ENCODE measurements at places on chromosomes 4 and X.

GRCh38 chr4:7311205-7311604 lies 118.9 kb downstream of the SORCS2 start:
- DNase-seq: no peak

DNA sequence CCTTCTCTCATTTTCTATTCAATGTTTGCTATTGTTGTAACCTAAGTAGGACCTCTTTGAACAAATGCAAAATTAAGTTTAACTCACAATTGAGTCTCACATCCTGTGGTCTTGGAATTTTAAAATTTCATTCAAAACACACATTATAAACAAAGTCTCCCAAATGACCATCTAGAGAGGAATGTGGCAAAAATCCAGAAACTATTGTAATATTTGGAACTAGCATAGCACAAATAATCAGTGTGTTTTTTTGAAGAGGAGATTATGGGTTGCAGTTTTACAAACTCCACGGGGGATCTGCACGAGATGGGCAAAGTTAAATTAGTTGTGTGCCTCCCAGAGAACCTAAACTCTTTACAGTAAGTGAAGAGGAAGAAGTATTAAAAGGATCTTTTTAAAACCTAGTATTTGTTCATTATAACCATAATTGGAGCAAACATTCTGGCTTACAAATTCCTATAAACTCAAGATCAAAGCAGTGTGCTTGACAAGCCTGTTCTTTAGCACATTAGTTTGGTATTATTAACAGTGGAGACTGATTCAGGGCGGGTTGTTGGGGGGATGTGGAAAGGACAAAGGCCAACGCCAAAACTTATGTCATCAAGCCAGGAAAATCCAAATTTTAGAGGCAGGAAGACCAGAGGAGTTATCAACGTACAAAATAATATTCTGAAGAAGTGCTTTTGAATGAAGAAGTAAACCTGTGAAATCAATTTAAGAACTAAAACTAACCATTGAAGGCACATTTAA lies 22.4 kb upstream of the RBPJ start:
- DNase-seq: no peak

DNA sequence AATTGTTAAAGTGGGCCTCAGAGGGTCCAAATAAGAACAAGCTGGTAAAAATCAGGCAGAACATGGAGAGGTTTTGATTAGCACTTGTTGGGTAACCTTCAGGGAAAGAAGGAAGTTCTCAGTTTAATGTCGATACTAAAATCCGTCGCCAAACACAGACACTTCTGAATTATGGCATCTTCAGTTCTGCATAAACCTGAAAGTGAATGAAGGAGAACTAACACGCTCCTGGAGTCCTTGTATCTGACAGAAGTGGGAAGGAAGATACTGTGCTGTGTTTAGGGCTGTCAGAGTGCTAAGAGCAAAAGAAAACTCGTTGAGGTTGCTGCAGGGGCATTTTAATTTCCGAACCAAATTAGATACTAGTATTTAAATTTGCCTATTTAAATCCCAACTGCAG lies 106.2 kb downstream of the TMA16 start:
- no peak for DNase-seq

DNA sequence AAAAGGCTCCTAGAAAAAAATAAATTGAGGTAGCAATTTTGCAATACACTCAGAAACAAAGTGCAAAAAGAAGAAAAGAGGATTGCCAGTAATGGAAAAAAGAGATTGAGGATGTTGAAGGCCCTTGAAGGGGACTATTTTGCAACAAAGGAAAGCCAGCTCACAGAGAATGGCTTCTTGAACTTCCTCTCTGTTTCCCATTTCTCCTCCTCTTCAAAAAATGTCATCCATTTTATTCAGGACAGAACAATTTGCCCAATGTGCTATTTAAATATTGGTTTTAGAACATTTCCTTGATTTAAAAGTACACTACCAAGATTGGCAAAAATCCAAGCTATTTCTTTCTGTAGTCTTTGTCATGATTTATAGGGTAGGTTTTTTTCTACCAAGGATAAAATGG lies 60.2 kb downstream of the GASK1B start:
- DNase-seq: no peak

DNA sequence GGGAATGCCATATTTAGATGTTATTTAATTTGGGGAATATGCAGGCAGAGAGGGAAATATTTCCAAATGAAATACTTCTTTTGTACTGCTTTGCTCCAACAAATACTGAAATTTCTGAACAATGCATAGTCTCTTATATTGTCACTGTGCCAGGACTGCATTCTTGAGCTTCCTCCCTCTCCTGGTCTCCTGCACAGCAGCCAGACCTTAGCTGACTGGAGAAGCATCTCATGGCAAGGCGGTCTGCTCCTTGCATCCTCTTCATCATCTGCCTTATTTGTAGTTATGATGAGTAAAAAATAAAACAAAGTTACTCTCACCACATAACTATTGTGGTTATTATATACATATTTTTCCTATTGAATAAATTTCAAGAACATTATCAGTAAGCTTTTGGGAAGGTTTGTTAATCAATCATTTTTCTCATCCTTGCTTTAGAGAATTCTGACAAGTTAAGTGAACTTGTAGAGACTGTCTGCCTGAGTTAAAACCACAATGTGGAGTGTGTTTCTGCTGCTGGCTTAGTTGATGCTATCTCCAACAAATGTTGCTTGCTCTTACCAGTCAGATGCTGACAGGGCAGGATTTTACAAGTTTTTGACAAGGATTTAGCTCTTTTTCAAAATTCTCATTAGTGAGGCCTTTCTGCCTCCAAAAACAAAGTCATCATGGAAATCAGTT lies 153.6 kb downstream of the SOWAHB start:
- DNase-seq: no peak

GRCh38 chr4:80365928-80366327 lies 30.4 kb downstream of the CFAP299 start:
- no peak for DNase-seq

DNA sequence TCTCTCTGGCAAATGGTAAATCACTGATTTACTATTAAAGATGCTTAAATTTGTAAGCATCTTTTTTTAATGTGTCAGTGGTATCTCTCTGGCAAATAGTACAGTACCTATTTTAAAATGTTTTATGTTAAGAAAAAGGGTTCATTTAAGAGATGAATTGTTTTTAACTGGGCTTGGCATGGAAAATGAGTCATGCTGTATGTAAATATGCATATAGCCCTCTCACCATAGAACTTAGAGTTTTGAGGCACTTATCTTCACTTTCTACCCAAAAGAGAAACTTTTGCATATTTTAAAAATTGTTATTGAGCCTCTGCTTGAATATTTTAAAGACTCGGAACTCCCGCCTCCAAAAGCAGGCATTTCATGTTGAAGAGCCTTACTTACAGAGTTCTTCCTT lies 37.9 kb downstream of the KLHL34 start:
- DNase-seq: no peak

- DNase-seq: no peak
Observed at GRCh38 chr4:184848510-184848909, 22.7 kb upstream of the ACSL1 start.

DNA sequence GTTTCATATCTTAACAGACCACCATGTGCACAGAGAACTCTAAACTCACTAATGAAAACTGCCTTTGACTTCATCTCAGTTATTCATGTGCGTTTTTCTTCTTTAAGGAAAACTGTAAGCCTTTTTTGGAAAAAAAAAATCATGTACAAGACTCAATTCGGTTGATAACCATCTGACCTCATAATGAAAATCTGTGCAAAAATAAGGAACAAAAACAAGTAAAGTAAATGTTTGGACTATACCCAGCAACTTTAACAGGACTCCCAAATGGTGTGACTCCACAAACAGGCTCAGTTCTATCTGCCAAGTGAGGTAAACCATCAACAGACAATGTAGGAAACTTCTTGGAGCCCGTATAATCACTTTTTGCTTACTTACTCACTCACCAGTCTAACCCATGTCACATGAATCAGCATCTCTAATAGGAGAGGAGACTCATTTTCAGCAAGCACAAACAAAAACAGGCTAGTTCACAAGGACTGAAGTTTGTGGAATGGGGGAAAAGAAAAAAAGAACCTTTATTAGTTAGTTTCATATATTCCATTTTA lies 9.3 kb downstream of the APOO start:
- no peak for DNase-seq

DNA sequence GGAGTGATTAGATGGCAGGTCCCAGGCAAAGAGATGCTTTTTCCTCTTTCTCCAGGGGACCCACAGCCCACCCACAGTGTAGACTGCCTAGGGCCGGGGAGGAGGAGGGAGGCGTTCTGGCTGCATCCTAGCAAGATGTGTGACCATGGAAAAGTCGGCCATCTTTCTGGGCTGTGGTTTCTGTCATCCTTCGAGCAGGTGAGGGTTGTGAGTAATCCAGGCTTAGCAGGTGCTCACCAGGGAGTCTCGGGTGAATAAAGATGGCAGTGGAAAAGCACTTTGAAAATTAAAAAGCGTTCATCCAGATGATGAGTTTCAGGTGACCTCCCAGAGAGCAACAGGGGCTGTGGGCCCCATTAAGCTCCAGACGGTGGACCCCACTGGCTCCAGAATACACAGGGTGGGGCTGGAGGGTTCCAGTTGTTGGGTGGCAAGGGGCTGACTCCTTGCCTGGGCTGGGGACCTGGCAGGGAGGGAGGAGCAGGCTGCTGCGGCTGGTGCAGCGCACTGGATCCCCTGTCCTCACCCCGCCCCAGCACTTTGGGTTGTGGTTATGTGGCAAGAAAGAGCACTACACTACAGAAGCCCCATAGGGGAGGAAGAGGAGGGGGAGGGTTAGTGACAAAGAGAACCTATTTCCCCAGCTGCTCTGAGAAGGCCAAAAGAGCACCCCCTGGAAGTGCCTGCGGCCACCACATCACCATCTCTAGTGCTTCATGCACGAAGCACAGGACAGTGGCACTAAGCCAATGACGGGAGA lies 23.7 kb downstream of the ELF4 start:
- DNase-seq: peak; percentile 10

GRCh38 chr4:34619531-34620162 lies 1624.7 kb downstream of the ARAP2 start:
- no peak for DNase-seq

- DNase-seq: no peak
Observed at GRCh38 chrX:74251006-74251930, 52.7 kb upstream of the ZCCHC13 start.

DNA sequence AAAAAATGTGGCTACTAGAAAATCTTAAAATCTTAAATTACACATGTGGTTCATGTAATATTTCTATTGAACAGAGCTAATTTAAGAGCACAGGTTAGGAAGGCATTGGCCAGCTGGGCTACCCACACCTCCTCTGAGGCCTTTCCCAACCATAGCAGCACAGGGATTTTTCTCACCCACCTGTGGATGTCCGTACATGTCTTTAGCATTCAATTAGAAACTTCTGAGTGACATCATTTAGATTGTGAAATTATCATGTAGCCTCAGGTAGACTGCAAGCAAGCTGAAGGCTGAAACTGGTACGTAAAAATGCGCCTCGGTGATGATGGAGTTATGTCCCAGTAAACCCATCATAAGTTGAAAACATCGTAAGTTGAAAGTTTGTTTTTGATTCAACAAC lies 31.2 kb downstream of the SCARB2 start:
- DNase-seq: no peak

DNA sequence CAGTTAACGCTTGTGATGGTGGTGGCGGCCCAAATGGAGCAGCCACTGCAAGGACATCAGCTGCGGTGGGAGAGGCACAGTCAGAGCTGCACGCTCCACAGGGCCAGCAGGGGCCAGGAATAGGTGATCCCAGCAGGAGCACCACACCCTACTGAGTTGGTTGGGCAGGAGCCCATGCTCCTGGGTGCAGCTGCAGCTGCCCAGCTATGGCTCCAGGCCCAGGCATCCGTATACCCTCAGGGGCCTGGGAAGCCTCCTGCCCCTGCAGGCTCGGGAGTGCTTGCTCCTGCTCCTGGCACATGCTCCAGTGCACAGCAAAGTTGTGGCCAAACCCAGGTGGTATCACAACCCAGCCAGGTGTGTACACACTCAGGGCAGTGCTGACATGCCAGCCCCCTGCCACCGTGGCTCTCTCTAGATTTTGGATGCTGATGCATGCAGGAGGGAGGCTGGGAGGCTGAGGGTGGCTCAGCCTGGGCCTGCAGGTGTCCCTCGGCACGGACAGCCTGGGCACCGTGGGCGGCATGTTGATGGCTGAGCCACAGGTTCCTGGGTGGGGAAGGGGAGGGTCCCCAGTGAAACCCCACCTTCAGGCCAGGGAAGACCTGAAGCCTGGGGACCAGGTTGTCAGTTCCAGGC lies 150.2 kb downstream of the CXXC4 start:
- DNase-seq: no peak

- no peak for DNase-seq
Observed at GRCh38 chr4:78299565-78299972, 242.4 kb downstream of the FRAS1 start.

- DNase-seq: no peak
Observed at GRCh38 chr4:153502584-153502983, 36.4 kb downstream of the TMEM131L start.

GRCh38 chr4:81221303-81222081 lies 6.5 kb upstream of the PRKG2 start:
- no peak for DNase-seq

- DNase-seq: no peak
Observed at GRCh38 chr4:121213940-121214339, 49.8 kb upstream of the TNIP3 start.

DNA sequence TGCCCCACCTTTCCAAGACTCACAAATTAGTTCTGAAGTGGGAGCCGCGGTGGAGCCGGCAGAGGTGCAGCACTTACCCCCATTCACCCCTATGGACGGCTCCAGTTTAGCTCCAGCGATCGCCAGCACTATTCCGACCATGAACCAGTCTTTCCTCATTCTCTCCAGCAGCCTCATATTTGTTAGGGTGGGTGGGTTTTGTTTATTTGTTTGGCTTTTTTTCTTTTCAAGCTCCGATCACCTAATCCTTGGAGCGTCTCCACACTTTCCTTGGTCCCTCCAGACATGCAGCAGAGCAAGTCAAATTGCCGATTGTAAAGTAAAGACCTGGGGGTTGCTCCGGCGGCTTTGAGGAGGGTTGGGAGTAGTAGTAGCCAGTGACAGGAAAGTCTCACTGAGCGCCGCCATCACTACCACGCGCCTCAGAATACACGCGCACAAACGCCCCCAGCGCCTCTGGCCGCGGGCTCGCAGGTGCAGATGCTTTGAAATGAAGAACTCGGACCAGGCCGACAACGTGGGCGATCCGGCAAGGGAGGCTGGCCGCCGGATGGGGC lies at the start of gene SLC10A7:
SLC10A7 (minus strand) TSS at position 400 of the 557 bp plus-strand sequence; CDS start at position 177, 223 bp downstream.
- DNase-seq: peak; percentile 8

DNA sequence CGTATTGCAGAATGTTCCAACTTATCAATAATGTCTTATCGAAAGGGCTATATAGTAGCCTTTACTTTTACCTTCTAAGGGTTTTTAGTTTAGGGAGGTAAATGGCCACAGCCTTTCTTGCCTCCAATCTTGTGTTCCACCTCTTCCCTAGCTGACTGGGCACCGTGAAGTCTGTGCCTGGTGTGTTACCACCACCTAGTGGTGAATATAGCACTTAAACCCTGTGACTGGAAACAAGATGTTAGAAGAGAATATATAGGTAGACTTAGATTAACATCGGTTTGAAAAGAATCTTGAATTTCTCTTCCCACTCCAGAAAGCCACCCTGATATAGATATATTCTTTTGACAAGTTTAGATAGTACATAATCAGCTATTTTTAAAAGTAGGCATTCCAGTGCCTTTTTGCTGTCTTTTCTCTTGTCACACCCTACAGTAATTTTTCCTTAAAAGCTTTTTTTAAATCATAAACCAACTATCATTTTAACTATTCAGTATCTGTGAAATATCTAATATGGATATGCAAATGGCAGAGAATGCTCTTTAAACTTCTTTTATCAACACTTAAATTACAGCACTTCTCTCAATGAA lies 27.8 kb upstream of the ADH7 start:
- no peak for DNase-seq
